ENCODE measurements at places on chromosomes 5 and 9.

DNA sequence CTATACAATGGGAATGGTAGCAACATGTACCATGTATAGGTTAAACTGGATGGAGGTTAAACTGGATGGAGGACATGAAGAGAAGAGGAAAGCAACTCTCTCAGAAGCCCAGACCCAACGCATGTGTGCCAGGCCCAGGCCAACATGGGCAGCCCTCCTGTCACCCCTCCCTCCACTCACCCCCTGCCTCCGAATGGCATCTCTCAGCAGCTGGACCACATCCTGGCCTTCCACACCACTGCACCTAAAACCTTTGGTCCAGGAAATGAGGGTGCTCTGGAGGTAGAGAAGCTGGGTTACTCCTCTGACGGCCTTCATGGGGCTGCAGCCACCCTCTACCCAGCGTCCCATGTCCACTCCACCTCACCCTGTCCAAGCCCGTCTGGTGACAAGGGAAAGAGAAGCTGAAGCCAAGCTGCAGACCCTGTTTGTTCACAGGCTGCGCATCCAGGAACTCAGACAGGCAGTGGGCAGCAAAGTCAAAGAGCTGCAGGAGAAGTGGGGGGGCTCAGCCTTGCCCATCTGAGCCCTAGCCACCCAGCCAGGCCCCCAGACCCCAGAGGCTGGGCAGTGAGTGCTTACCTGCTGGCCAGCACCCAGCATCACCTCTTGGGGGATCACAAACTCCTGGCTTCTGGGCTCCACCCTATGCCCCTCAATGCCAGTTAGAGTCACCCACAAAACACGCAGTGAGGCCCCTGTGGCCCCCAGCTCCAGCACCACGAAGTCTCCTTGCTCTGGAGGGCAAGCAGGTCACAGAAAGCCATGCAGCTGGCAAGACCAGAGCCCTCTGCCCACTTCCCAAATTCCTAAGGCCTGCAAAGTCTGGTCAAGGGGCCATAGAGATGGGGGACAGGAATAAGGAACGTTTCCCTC is 8.5 kb downstream of the HK3 start:
- no peak for DNase-seq

- DNase-seq: no peak
Measured at GRCh38 chr5:139131062-139131461, 67.1 kb downstream of the SIL1 start.

DNA sequence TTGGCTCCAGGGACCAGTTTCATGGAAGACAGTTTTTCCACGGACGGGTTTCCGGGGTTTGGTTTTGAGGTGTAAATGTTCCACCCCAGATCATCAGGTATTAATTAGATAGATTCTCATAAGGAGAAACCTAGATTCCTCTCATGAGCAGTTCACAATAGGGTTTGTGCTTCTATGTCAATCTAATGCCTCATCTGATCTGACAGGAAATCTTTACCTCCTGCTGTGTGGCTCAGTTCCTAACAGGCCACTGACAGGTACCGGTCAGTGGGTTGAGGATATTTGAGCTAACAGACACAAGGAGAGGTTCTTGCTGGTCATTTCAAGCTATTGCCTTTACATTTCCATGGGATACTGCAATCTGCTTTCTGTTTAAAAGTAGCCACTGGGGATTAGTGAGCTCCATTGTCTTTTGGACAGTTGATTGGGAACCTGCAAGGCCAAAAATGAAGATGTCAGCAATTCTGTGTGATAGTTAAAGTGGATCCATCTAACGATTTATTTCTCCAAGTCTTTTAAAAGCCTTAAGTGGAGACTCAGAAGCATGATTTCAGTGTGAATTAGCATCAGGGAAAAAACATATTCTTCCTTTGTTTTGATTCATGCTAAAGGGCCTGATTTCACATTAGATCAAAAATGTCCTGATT is 38.6 kb downstream of the MRPS30 start:
- no peak for DNase-seq

DNA sequence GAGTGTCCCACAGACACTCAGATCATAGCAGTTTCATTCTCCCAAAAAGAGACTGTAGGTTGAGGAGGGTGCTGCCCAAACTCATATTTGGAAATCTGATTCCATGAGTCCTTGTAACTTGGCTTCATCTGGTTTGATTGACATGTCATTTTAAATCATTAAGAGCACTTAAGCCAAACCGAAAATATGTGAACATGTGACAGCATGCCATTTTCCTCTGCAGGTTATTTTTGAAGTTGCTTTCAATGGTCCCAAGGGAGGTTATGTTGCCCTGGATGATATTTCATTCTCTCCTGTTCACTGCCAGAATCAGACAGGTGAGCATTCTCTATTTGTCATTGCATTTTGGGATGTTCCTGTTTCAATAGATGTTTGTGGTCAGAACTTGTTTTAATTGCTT is 87.6 kb downstream of the MAMDC2 start:
- DNase-seq: no peak

DNA sequence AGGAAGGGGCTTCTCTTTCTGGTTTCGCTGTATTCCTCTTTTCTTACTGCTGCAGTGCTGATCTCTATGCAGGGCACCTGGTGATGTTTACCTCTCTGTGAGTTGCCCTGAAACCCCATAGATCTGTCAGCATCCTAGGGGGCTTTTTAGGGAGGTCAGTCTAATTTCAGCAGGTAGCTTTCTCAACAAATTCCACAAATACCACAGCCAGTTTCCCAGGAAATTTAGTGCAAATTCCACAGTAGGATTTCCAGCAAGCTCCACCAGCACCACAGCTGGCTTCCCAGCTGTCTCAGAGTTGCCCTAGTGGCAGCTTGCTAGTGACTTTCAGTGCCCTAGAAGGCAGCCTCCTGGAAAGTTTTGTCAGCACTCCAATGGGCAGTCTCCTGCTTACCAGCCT is 379.1 kb upstream of the SMC2 start:
- no peak for DNase-seq

- no peak for DNase-seq
Measured at GRCh38 chr9:107778661-107779060, 289.1 kb upstream of the KLF4 start.

DNA sequence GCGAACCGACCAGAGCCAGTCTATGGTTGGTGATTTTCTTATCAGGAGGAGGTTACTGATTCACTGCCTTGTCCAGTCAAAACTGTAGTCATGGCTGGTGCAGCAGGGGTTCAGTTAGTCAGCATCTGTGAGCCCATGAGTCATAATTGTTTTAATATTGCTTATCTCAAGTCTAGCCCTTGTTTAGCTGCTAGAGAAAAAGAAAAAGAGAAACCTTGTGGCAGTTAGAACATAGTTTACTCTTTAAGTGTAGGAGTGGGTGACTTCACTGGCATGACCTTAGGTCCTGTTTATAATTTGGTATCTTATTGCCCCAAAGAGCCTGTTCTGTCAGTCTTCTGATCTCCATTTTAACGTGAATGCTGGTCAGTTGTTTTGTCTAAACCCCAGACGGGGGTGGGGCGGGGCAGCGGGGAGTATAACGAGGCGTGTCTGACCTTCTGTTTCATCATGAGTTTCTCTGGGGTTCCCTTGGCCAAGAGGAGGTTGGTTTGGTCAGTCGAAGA is 76.9 kb upstream of the NFIL3 start:
- DNase-seq: no peak

- no peak for DNase-seq
Measured at GRCh38 chr5:168135897-168136296, 155.5 kb upstream of the WWC1 start.

All from posterior vena cava (tissue), 2 donors.